ENCODE measurements at places on chromosomes 13 and 19.
A peak's percentile ranks its signal among the peaks of the same experiment; 100 is the strongest.

- no peak for DNase-seq
Measured at GRCh38 chr13:100363285-100363711, 225.3 kb downstream of the GGACT start.

DNA sequence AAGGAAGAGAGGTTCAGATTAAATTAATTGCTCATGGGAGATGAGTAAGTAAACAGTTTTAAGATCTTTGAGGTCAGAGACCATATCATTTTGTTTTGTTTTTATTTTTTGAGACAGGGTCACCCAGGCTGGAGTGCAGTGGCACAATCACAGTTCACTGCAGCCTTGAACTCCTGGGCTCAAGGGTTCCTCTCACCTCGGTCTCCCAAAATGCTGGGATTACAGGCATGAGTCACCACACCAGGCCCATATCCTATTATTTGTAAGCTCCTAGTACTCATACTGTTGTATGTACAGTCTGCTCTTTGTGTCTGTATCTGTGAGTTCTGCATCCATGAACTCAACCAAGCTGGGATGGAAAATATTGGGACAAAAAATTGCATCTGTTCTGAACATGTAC is 6.0 kb upstream of the RASL11A start:
- DNase-seq: no peak

- no peak for DNase-seq
Measured at GRCh38 chr19:11984986-11985385, 20.1 kb downstream of the ZNF763 start.

DNA sequence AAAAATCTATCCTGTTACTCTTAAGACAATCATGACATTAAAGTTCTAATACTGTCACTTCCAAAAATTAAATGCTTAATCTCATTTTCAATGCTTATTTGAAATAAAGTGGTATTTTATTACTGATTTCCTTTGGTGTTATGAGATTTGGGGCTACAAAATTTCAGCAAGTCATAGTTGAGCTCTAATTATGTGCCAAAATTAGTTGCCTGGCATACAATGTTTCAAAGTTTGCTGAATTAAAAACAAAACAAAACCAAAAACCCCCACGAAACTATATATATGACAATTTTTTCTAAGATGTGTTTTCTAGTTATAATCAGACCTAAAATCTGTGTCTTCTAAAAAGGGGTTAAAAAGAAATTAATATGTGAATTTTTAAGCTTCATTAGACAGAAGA is 62.2 kb downstream of the KCNRG start:
- no peak for DNase-seq

DNA sequence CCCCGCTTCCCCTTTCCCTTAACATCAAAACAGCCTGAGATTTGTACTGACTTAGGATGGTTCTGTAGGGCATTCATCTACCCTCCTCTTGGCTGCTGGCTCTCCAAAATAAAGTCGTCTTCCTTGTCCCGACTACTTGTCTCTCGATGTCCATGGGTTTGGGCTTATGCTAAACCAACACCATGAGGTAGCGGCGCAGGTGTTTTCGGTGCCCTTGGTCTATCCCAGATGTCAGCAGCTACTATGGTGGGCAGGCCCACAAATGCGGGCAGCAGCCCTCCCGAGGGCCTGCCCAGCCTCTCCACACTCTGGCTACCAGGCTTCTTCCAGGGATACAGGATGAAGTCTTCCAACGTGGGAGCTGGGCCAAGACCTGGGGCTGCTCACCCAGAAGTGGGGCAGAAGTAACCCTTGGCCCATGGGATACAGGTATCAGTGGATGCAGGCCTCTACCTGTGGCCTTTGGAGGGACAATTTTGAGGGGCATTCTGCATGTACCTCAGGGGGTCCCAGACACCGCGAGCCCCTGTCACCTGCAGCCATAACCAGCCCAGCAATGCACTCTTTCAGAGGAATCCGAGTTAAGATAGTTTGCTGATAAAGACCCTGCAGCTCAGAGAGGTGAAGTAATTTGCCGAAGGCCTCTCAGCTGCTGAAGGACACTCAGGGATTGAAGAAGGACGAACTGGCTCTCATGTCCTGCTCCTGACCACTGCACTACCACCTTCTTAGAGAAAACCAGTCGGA is 47.8 kb upstream of the VSTM2B start:
- DNase-seq: peak; percentile 14
